ENCODE measurements at places on chromosomes 4 and X. TPM values are rescaled to one million over a fixed set of nuclear protein-coding genes. Genes with fewer than 3 reads are reported as not detected.

The MAN2B2 gene
- total RNA-seq, result 63.4 TPM

The USP17L26 gene
- total RNA-seq, result not detected

The ATP5ME gene
- total RNA-seq, result 117 TPM

The ODAPH gene
- not detected for total RNA-seq
